A549 treated with DMSO at 1 μM for 4 hours (cell line): ENCODE measurements at places on chromosomes 13 and 19. TPM values are rescaled to one million over a fixed set of nuclear protein-coding genes. Genes with fewer than 3 reads are reported as not detected.

The KPTN gene
- total RNA-seq, result 16.7 to 22.4 TPM (median 21.2 TPM) in 5 replicates

The GRIN3B gene
- 1.1 to 2.9 TPM (median 2.4 TPM) in 5 replicates for total RNA-seq

The ZNF571 gene
- total RNA-seq, result 0.72 to 1.1 TPM (median 0.99 TPM) in 5 replicates

The PRMT1 gene
- 373 to 457 TPM (median 431 TPM) in 5 replicates for total RNA-seq

The ATP4B gene
- total RNA-seq, result not detected in 5 replicates

The C19orf67 gene
- not detected in 5 replicates for total RNA-seq

The ZNF776 gene
- 6.1 to 6.9 TPM (median 6.3 TPM) in 5 replicates for total RNA-seq

The PALM gene
- 11.5 to 17.0 TPM (median 13.6 TPM) in 5 replicates for total RNA-seq

The ZNF420 gene
- 3.9 to 6.2 TPM (median 5.2 TPM) in 5 replicates for total RNA-seq

The NPAS1 gene
- 4.2 to 7.4 TPM (median 5.5 TPM) in 5 replicates for total RNA-seq

The SMIM17 gene
- total RNA-seq, result 0.12 to 0.15 TPM in 2 of 5 replicates, not detected in the others

The SERPINE3 gene
- total RNA-seq, result 0.09 TPM in 1 of 5 replicates, not detected in the others

The LRRC25 gene
- not detected in 5 replicates for total RNA-seq
